ENCODE measurements at places on chromosomes 1 and 21.

- H3K27ac ChIP-seq = no peak overlapping the region
- no peaks in the 10 kb centered on the region for H3K36me3 ChIP-seq
- H3K4me1 ChIP-seq = no peaks in the 10 kb centered on the region
- H3K27me3 ChIP-seq = no peaks in the 10 kb centered on the region
- no peak for DNase-seq
Measured at GRCh38 chr21:44523567-44524413, 16.2 kb downstream of the KRTAP10-1 start.

DNA sequence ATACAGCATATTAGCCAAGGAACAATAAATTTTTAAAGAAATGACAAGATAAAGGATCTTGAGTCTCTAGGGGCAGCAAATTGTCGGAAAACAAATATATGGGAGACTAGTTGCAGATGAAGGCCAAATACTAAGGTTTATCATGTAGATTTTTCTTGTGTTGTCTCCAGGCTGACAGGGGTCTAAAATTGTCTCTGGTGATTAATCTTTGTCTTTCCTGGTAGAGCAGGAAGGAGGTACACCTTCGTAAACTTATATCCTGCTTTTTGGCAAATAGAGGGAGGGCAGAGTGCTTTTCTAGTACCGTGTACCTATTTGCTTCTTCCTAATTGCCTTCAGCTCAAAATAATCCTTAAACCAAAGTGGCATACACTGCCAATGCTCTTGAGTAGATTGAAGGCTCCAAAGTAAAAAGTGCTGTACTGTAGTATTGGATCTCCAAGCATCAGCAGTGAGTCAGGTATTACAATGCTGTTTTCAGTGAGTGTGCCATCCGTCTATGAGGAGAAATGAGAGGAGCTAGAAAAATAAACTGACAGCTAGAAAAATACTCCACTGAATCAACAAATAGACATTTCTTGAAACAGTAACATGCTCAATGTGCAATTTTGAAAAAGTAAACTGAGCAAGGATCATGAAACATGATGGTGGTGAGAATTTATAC lies 1.8 kb upstream of the LEPR start:
- H3K27ac ChIP-seq = peak overlapping the region; percentile 84
- H3K36me3 ChIP-seq = no peaks in the 10 kb centered on the region
- DNase-seq = no peak
- peaks cover 25% of the 10 kb centered on the region for H3K4me1 ChIP-seq
- H3K4me3 ChIP-seq = no peak overlapping the region

- H3K4me3 ChIP-seq = no peak overlapping the region
- DNase-seq = no peak
Measured at GRCh38 chr1:54464031-54464476, 57.9 kb upstream of the SSBP3 start.

DNA sequence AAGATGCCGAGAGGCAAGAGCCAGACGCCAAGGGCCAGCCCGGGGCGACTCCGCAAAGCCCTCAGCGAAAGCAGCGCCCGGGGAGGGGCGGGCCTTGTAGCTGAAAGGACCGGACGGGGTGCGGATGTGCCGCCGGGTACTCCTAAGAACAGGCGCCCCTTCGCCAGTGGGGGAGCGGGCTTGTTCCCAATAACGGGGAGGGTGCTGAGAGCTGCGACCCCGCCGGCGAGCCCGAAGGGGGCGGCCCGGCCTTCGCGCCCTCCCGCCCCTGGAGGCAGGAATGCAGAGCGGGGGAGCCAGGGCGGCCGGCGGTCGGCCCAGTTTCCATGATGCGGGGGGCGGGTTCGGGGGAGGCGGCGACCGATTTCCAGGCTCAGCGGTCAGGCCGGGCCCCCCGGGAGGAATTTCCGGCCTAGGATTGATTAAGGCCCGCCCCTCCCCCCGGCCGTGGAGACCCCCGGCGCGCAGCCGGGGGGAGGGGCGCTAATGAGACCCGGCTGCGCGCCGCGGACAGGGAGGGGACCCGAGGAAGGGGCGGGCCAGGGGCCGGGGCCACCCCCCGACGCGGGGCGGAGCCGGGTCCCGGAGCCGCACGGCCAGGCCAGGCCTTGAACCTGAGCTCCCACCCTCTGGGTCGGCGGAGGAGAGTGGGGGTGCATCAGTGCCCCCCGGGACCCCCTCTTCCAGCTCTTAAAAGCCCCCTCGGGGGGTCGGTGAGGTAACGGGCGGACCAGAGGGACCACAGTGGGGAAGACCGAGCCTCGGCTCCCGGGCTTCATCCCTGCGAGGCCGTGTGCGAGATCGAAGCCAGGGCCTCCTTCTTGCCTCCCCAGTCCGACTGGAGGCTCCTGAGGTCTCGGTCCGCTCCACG lies 898 bp upstream of the TMEM200B start:
- peaks cover 18% of the 10 kb centered on the region for H3K27me3 ChIP-seq
- H3K4me1 ChIP-seq = peaks cover 39% of the 10 kb centered on the region
- peak; percentile 95 for DNase-seq
- H3K4me3 ChIP-seq = peak overlapping the region; percentile 74
- peak overlapping the region; percentile 92 for H3K27ac ChIP-seq
- H3K36me3 ChIP-seq = no peaks in the 10 kb centered on the region

GRCh38 chr1:177024623-177025022 lies 139.9 kb downstream of the ASTN1 start:
- no peaks in the 10 kb centered on the region for H3K4me1 ChIP-seq
- DNase-seq = no peak
- no peaks in the 10 kb centered on the region for H3K36me3 ChIP-seq
- H3K27me3 ChIP-seq = no peaks in the 10 kb centered on the region

GRCh38 chr1:212471286-212471685 lies 38.6 kb downstream of the NENF start:
- H3K36me3 ChIP-seq = no peaks in the 10 kb centered on the region
- no peak overlapping the region for H3K27ac ChIP-seq
- H3K4me1 ChIP-seq = no peaks in the 10 kb centered on the region
- no peak for DNase-seq

DNA sequence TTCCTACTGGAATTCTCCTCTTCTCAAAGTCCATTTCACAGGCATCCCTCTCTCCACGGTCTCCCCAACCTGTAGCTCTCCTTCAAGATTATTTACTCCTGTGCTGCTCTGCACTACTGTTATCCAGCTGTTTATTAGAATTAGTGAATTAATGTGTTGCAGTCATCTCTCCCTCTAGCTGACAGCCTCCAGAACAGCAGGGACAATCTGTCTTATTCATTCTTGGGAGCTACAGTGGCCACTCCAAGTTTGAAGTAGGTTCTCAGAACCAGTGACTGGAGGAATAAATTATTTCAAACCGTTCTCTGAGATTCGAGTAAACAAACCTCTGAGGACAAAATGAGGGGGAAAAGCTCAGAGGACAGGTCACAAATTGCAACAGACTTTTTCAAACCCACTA lies 330.9 kb downstream of the RRAGC start:
- no peak overlapping the region for H3K27ac ChIP-seq
- H3K4me1 ChIP-seq = peaks cover 4% of the 10 kb centered on the region
- H3K36me3 ChIP-seq = no peaks in the 10 kb centered on the region
- H3K4me3 ChIP-seq = no peak overlapping the region
- DNase-seq = no peak
- H3K27me3 ChIP-seq = no peaks in the 10 kb centered on the region

- H3K4me1 ChIP-seq = peaks cover 28% of the 10 kb centered on the region
- no peaks in the 10 kb centered on the region for H3K27me3 ChIP-seq
- H3K27ac ChIP-seq = no peak overlapping the region
Measured at GRCh38 chr1:111758373-111758772, 2.7 kb downstream of the DDX20 start.
